Cardiac ventricle fibroblast (primary cell): ENCODE measurements at places on chromosomes 3 and 15. TPM values are rescaled to one million over a fixed set of nuclear protein-coding genes. Genes with fewer than 3 reads are reported as not detected.

The FBXO40 gene
- total RNA-seq: not detected in 2 replicates

The ITIH1 gene
- not detected in 2 replicates for total RNA-seq

The CX3CR1 gene
- total RNA-seq: not detected in 2 replicates

The PARP14 gene
- total RNA-seq: 20.4 and 27.8 TPM in 2 replicates

The C15orf61 gene
- 2.5 and 5.9 TPM in 2 replicates for total RNA-seq

The PRRT3 gene
- total RNA-seq: 8.4 and 9.7 TPM in 2 replicates

The MANF gene
- total RNA-seq: 83.4 and 91.5 TPM in 2 replicates

The GPR149 gene
- not detected in 2 replicates for total RNA-seq

The CLDN18 gene
- not detected in 2 replicates for total RNA-seq

The SLC28A1 gene
- not detected in 2 replicates for total RNA-seq

The MAGEL2 gene
- 0.05 and 0.12 TPM in 2 replicates for total RNA-seq

The SEMA7A gene
- 3.2 and 4.4 TPM in 2 replicates for total RNA-seq

The CCDC54 gene
- not detected in 2 replicates for total RNA-seq

The EPHA6 gene
- not detected in 2 replicates for total RNA-seq

The SQOR gene
- total RNA-seq: 19.3 and 21.8 TPM in 2 replicates

The HYKK gene
- total RNA-seq: 4.0 and 8.0 TPM in 2 replicates

The DGKG gene
- total RNA-seq: 0.25 TPM in 1 of 2 replicates, not detected in the other

The SPINK8 gene
- not detected in 2 replicates for total RNA-seq

The BFSP2 gene
- not detected in 2 replicates for total RNA-seq

The SCAANT1 gene
- not detected in 2 replicates for total RNA-seq

The SOX14 gene
- not detected in 2 replicates for total RNA-seq

The GABRB3 gene
- 0.44 and 1.1 TPM in 2 replicates for total RNA-seq

The ANKRD63 gene
- not detected in 2 replicates for total RNA-seq

The OSTN gene
- not detected in 2 replicates for total RNA-seq

The ADCY5 gene
- total RNA-seq: 0.37 and 1.2 TPM in 2 replicates

The SPATA12 gene
- total RNA-seq: 0.12 TPM in 1 of 2 replicates, not detected in the other

The LYSMD2 gene
- 10.2 and 10.9 TPM in 2 replicates for total RNA-seq

The GADL1 gene
- not detected in 2 replicates for total RNA-seq

The TYRO3 gene
- total RNA-seq: 9.1 and 11.5 TPM in 2 replicates

The MCTP2 gene
- 1.2 and 5.2 TPM in 2 replicates for total RNA-seq

The TNNC1 gene
- 0.31 TPM in 1 of 2 replicates, not detected in the other for total RNA-seq

The ILDR1 gene
- total RNA-seq: not detected in 2 replicates

The SKIL gene
- total RNA-seq: 10.4 and 14.6 TPM in 2 replicates

The INTS14 gene
- total RNA-seq: 23.3 and 26.0 TPM in 2 replicates

The STXBP5L gene
- total RNA-seq: not detected in 2 replicates

The TTLL13 gene
- total RNA-seq: not detected in 2 replicates

The ATP13A4 gene
- not detected in 2 replicates for total RNA-seq

The CFAP92 gene
- total RNA-seq: not detected in 2 replicates

The SH2D7 gene
- not detected in 2 replicates for total RNA-seq
